Inflammatory macrophage treated with lipopolysaccharide for 1 hour (primary cell): ENCODE measurements at places on chromosomes 7 and 10.

DNA sequence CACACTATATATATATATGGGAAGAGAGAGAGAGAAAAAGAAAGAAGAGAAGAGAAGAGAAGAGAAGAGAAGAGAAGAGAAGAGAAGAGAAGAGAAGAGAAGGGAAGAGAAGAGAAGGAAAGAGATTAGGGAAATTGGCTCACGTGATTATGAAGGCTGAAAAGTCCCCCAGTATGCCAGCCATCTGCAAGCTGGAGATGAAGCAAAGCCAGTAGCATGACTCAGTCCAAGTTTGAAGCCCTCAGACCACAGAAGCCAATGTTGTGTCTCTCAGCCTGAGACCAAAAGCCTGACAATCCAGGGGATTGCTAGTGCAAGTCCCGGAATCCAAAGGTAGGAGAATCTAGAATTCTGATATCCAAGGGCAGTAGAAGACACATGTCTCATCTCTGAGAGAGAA is 206.3 kb upstream of the PRSS1 start:
- DNase-seq = peak; percentile 46

DNA sequence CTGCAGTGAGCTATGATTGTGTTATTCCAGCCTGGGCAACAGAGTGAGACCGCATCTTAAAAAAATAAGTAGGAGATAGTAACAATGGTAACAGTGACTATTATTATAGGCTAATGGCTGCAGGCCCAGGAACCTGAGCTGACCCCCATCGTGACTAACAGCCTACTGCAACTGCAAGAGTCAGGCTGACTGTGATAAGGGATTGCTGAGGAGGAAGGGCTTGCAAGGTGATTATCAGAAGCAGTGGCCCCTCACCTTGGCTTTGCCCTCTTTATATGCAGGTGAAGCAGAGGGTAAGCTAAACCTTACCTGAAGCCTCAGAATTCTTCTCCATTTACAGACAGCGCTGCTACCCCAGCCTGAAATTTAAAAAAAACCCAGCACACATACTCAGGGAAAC is 83.9 kb upstream of the SDK1 start:
- DNase-seq = no peak

- DNase-seq = no peak
Measured at GRCh38 chr10:14063531-14064285, 267.0 kb downstream of the FRMD4A start.

- DNase-seq = peak; percentile 81
Measured at GRCh38 chr7:150753826-150754603, 16.8 kb downstream of the GIMAP5 start.

GRCh38 chr10:114491419-114491818 is 87.1 kb upstream of the AFAP1L2 start:
- DNase-seq = no peak

- DNase-seq = no peak
Measured at GRCh38 chr7:50145226-50145625, 52.2 kb upstream of the ZPBP start.

- DNase-seq = no peak
Measured at GRCh38 chr7:68691261-68692216, 906.7 kb upstream of the AUTS2 start.

- DNase-seq = no peak
Measured at GRCh38 chr10:59779756-59780533, 26.7 kb upstream of the MRLN start.

GRCh38 chr10:1162481-1163203 is 106.5 kb downstream of the WDR37 start:
- no peak for DNase-seq

DNA sequence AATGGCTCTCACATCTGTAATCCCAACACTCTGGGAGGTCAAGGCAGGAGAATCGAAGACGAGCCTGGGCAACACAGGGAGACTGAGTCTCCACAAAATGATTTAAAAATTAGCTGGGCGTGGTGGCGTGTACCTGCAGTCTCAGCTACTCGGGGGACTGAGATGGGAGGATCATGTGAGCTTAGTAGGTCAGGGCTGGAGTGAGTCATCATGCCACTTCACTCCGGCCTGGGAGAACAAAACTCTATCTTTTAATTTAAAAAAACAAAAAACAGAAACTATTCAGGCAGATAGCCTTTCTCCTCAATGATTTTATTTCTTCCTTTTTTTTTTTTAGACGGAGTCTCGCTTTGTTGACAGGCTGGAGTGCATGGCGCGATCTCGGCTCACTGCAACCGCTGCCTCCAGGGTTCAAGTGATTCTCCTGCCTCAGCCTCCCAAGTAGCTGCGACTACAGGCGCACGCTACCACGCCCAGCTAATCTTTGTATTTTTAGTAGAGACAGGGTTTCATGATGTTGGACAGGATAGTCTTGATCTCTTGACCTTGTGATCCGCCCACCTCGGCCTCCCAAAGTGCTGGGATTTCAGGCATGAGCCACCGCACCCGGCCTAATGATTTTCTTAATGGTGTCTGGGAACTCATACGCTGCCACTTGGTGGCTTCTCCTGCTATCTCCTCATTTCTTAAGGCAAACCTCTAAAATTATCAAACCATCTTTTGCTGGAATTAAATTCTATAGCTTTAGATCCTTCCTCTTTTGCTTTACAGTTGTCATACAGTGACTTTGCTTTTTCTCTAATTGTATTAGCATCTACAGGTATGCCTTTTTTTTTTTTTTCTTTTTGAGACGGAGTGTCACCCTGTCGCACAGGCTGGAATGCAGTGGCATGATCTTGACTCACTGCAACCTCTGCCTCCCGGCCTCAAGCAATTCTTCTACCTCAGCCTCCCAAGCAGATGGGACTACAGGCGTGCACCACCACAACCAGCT is 22.9 kb downstream of the SRPK2 start:
- no peak for DNase-seq

GRCh38 chr10:15295537-15296325 is 75.4 kb downstream of the FAM171A1 start:
- no peak for DNase-seq

DNA sequence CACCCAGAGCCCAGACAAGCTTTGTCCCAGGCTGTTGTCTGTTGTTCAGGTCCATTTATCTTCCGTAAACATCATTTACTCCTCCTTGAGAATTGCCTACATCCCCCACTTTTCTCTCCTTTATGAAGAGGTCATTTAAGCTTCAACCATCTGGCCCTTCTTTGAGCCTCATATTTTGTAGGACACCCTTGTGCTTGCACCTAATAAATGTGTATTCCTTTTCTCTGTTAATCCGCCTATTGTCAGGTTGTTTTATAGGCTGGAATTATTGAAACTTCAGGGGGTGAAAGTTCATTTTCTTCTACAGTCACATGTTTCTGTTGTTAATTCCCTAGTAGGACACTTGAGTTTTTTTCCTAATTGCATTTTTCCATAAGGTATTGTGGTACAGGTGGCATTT is 19.6 kb upstream of the CTTNBP2 start:
- DNase-seq = no peak

DNA sequence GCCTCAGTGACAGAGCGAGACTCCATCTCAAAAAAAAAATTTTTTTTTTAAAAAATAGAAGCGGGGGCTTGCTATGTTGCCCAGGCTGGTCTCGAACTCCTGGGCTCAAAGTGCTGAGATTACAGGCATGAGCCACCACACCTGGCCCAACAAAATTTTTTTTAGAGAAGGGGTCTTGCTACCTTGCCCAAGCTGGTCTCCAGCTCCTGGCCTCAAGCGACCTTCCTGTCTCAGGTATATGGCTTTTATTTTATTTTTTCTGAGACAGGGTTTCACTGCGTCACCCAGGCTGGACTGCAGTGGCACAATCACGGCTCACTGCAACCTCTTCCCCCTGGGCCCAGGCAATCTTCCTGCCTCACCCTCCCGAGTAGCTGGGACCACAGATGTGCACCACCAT is 1.6 kb upstream of the ABHD11 start:
- DNase-seq = no peak

GRCh38 chr7:84092207-84092606 is 102.4 kb downstream of the SEMA3A start:
- no peak for DNase-seq

DNA sequence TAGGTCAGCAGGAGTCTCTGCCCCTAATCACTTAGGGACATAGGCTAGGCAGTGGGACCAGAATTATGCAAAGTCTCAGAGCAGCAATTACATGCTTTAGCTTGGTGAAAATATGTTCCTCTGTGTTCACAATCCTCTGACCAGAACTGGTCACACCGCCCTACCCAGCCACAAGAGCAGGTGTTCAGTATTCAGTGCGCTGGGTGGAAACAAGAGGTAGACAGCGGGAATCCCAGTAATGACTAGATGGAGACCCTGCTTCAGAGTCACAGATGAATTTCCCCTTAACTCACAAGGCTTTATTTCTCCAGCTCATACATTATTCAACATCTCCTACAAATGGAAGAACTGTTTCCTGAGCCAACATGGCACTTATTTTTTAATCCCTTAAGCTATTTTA is 763.7 kb upstream of the POM121L12 start:
- no peak for DNase-seq

DNA sequence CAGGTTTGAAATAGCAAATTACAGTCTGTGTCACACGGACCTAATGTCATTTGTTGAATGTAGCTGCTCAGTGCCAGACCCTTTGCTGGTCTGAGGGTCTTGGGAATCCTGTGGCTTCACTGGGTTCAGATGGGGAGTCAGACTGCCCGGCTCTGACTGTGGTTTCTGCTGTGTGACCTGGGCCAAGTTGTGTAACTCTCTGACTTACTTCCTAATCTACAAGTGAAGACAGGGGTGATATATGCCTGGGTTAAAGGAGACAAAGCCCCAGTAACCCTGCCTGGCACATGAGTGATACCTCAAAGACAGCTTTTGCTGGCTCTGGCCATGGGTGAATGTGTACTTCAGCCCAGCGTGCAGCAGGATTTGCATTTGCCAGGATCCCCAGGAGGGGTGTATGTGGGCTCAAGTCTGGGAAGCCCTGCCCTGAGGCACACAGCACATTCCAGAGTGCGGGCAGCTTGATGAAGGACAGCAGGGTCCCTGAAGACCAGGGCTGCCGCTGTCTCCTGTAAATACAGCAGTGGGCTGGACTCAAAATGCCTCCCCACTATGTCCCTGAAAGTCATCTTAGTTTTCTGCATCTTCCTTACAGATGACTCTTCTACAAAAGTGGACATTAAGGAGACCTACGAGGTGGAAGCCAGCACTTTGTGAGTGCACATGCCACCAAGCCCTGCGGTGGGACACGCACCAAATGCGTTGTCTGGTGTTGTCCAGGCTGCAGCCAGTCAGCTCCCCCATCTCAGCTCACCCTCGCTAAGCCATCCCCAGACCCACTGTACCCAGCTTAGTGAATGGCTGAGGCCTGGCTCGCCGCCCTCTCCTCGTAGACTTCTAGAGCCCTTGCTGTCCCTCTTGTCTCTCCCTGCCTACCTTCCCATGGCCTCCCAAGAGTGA is 16.4 kb downstream of the NACAD start:
- peak; percentile 27 for DNase-seq

DNA sequence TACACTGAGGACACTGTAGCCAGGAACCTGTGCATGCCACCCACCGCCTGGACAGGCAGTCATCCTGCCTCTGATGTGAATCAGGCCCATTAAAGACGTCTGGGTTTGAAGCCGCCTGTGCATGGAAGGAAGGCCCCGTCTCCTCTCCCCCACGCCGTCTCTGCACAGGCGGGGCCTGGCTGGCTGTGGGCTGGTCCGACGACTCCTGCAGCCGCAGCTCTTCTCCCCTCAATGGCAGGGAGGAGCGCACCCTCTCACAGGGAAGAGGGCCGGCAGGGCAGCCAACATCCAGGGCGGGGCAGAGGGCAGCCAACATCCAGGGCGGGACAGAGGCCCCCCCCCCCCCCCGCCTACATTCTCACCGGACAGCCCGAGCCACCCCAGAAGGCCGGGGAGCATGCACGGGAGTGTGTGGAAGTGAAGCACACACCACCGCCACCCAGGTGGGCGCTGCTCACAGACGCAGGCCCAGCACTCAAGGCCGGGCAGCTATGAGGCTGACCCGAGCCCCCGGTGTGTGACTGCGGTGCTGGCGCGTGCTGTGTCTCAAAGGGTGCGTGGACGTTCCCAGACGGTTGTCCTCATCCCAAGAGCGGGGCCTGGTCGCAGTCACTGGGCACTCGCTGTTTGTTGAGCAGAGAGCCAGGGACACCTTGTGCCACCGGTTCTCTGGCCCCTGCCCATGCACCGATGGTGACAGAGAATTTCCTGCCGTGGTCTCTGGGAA is 19.1 kb downstream of the DPYSL4 start:
- no peak for DNase-seq

DNA sequence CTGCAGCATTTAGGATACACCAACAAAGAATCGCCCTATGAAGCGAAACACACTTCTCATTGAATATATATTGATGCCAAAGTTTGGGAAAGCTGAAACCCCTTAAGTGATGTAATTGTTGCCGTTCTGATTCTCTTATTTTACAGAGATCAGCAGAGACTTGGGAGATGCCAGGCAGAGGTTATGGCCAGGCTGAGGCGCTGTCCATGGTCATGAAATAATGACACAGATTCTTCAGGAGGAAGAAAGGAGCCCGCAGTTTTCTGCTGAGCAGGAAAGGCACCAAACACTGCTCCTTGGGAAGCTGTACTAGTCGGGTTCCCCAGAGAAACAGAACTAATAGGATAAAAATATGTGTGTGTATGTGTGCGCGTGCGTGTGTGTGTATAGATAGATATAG is 566.0 kb downstream of the CALN1 start:
- DNase-seq = no peak

- DNase-seq = no peak
Measured at GRCh38 chr7:92025260-92025659, 84.6 kb downstream of the AKAP9 start.

DNA sequence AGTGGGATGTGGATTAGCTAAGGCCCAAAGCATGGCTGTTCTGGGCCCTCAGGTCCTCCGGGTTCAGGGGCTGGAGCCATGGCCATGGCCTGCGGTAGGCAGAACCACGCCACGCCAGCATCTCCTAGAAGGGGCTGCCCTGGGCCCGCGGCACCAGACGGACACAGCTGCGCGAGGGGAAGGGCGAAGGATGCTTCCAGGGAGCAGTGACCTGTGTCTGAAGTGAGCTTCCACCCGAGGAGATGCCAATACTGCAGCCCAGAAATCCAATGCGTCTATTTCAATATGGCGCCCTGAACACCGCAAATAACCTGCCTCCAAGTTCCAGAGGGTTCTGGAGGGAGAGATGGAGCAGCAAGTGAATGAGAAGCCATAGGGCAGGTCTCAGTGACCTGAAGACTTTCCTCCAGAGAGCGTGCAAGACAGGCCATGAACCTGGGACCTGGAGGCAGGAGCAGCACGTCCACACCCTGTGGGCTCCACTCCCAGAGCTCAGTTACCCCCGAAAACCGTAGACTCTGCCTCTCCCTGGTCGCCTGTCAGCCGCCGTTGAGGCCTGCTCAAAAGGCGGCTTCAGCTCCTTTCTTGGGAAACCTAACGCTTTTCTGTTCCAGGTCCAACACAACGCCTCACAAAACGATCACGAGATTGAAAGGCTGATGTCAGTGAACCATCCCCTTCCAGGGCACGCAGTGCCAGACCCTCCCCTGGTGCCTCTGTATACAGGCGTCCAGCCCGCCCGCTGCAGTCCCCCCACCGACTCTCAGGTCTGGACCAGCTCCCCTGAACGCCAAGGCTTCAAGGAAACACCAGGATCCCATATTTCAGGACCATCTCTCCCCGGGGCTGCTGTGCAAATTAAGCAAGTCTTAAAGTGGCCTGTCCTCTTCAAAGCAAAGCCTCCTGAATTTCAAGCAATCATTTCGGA is 37.4 kb downstream of the AMZ1 start:
- DNase-seq = no peak

GRCh38 chr10:4093438-4093837 is 308.4 kb upstream of the KLF6 start:
- no peak for DNase-seq
